ENCODE measurements at places on chromosomes 5 and 9.

GRCh38 chr9:83986765-83987401, 6.3 kb downstream of the RMI1 start:
- no peaks in the 10 kb centered on the region for H3K27me3 ChIP-seq
- DNase-seq: no peak
- no peak overlapping the region for H3K4me3 ChIP-seq
- H3K27ac ChIP-seq: no peak overlapping the region
- peaks cover 3% of the 10 kb centered on the region for H3K36me3 ChIP-seq

DNA sequence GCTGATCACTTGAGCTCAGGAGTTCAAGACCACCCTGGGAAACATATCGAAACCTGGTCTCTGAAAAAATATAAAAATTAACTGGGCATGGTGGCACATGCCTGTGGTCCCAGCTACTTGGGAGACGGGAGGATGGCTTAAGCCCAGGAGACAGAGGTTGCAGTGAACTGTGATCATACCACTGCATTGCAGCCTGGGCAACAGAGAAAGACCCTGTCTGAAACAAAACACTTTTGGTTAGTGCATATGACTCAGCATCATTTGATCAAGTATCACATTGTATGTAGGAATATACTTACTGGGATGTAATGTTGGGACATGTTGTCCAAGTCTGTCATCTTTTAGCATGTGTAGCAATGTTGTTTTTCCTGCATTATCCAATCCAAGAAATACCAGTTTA, 12.0 kb downstream of the SAR1B start:
- no peaks in the 10 kb centered on the region for H3K4me1 ChIP-seq
- no peak overlapping the region for H3K27ac ChIP-seq
- peaks cover 12% of the 10 kb centered on the region for H3K36me3 ChIP-seq

- DNase-seq: no peak
- H3K4me3 ChIP-seq: no peak overlapping the region
- no peaks in the 10 kb centered on the region for H3K27me3 ChIP-seq
- no peaks in the 10 kb centered on the region for H3K36me3 ChIP-seq
Measured at GRCh38 chr5:112381521-112381920, 37.6 kb downstream of the EPB41L4A start.

DNA sequence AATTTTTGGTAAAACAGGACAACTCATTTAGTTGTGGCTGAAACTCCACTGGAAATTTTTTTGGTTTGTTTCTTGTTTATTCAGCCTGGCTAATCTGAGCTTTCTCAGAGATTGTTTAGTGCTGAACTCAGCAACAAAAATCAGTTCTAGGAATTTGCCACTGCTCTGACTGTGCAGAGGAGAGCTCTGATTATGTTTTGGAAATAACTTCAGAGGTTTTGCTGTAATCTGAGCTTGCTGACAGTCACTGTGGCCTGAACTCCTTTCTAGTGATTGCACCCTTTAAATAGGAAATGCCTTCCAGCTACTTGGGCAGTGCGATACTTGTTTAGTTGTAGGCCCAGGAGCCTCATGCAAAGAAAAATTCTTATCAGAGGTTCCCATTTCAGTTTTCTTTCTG, 60.2 kb downstream of the OSTF1 start:
- H3K27me3 ChIP-seq: no peaks in the 10 kb centered on the region
- H3K27ac ChIP-seq: no peak overlapping the region
- peaks cover 6% of the 10 kb centered on the region for H3K36me3 ChIP-seq
- peaks cover 26% of the 10 kb centered on the region for H3K4me1 ChIP-seq
- DNase-seq: no peak
- no peak overlapping the region for H3K4me3 ChIP-seq

- no peak overlapping the region for H3K27ac ChIP-seq
- no peaks in the 10 kb centered on the region for H3K27me3 ChIP-seq
- H3K4me3 ChIP-seq: no peak overlapping the region
- DNase-seq: no peak
Measured at GRCh38 chr9:4935001-4935672, 49.9 kb upstream of the JAK2 start.

- H3K27ac ChIP-seq: no peak overlapping the region
- no peak overlapping the region for H3K4me3 ChIP-seq
- H3K4me1 ChIP-seq: no peaks in the 10 kb centered on the region
- DNase-seq: no peak
- H3K36me3 ChIP-seq: no peaks in the 10 kb centered on the region
Measured at GRCh38 chr5:52661903-52662595, 125.7 kb upstream of the ITGA1 start.

- no peaks in the 10 kb centered on the region for H3K36me3 ChIP-seq
- no peak overlapping the region for H3K27ac ChIP-seq
- no peak for DNase-seq
- H3K4me1 ChIP-seq: no peaks in the 10 kb centered on the region
Measured at GRCh38 chr9:115135821-115136778, 18.1 kb upstream of the TNC start.

- DNase-seq: peak; percentile 28
- H3K27ac ChIP-seq: no peak overlapping the region
- H3K4me1 ChIP-seq: no peaks in the 10 kb centered on the region
- no peak overlapping the region for H3K4me3 ChIP-seq
- no peaks in the 10 kb centered on the region for H3K36me3 ChIP-seq
Measured at GRCh38 chr5:124040799-124041198, 528.8 kb downstream of the CSNK1G3 start.

DNA sequence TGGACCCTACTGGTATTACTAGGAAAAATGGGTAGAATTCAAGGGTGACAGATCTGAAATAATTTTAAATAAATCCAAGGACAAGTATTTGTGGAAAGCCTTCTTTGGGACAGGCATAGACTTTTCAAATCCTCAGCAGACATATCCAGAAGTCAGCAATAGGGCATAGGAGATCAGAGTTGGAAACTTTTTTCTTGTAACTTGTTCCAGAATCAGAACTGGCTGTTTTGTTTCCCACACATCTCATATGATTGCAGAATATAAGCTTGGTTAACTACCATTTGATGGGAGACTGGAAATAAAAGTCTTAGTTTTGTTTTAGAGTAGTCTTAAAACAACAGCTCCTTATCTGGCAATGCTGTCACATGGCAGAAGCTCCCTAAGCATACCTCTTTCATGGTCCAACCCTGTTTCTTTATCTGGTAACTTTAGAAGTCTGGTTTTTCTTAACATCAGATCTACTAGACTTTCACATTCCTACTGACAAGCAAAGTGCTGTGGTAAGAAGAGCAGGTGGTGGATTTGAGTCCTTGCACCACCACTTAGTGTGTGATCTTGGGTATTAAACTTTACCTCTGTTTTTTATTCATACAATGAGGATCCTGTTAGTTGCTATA, 25.1 kb downstream of the XRCC4 start:
- DNase-seq: no peak
- no peak overlapping the region for H3K4me3 ChIP-seq
- no peaks in the 10 kb centered on the region for H3K4me1 ChIP-seq
- peaks cover 3% of the 10 kb centered on the region for H3K36me3 ChIP-seq
- H3K27ac ChIP-seq: no peak overlapping the region
- H3K27me3 ChIP-seq: no peaks in the 10 kb centered on the region

DNA sequence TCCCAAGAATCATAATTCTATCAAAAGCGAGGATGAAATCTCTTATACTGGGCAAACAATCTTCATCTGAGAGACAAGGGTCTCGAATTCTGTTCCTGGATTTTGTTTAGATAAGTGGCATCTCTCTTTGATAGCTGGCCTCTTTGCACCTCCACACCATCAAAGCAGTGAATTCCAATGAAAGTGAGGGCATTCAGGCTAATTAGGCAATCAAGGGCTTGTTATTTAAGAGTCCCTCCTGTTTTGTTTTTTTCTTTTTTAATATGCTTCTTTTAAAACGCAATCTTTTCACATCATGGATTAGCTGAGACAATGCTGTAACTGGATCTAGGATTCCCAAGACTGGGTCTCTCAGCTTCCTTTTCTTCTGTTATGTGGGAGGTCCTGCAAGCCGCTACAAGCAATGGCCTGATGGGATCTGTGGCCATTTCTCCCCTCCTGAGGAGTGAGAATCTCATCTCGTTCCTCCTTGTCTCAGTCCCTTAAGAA, 67.9 kb downstream of the TNC start:
- H3K27ac ChIP-seq: no peak overlapping the region
- no peak for DNase-seq
- peaks cover 7% of the 10 kb centered on the region for H3K27me3 ChIP-seq
- H3K4me3 ChIP-seq: no peak overlapping the region
- no peaks in the 10 kb centered on the region for H3K36me3 ChIP-seq

DNA sequence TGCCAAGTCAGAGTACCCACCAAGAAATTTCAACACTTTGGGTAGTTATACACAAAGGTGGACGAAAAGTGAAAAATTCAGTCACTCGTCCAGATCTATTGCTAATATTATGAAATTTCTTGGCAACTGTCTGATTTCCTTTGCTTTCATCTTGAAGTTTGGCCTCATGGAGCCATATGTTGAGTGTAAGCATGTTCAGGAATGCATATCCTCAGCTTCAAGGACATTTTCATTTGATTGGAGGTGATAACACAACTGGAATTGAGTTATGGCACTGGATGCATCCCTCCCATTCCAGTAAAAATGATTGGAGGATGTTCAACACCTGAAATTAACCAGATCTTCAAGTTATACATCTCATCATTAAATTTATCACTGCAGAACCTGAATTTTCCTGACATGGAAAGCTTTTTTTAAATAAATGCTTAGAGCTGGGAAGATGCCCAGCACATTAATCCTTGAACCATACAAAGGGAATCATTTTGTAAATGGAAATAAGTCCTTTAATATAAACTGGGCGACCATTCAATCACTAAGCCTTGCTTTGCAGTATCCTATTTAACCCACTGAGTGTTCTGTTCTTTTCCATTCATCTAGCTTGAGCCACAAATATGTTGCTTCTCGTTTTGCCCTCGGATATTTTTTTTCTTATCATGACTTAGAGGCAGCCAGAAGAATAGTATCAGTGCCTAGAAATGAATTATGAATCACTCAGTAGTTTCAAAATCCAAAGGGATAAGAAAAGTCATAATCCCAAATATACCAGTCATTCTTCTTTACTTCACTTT, 273.7 kb upstream of the PIK3R1 start:
- no peak for DNase-seq
- H3K36me3 ChIP-seq: no peaks in the 10 kb centered on the region
- no peaks in the 10 kb centered on the region for H3K27me3 ChIP-seq
- H3K27ac ChIP-seq: no peak overlapping the region

DNA sequence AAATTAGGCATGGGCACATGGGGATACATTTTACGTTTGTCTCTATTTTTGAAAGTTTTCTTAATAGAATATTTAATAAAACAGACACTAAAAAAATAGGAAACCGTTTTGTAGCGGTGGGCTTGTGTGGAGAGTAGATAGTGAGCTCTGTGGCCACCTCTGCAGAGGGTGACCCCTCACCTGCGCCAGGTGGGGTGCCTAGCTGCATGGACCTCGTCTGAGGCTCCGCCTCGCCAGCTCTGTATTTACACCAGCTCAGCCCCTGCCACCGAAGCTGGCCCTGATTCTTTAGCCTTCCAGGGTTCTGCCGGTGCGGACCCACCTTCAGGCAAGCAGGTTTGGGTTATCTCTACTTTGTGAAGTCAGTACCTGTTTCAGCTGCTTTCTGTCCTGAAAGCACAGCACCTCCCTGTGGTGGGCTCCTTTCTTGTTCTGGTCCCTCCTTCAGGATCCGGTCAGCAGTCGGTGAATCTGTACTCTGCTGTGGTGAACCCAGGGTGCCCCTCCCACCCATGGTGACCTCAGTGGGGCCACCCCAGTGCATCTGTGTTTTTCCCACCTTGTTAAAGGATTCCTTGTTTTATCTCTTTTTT, 105.2 kb upstream of the CACNA1B start:
- peaks cover 29% of the 10 kb centered on the region for H3K36me3 ChIP-seq
- no peaks in the 10 kb centered on the region for H3K4me1 ChIP-seq
- no peaks in the 10 kb centered on the region for H3K27me3 ChIP-seq
- H3K27ac ChIP-seq: no peak overlapping the region
- DNase-seq: peak; percentile 9

GRCh38 chr5:135034236-135034962, 371 bp upstream of the PITX1 start:
- peaks cover 77% of the 10 kb centered on the region for H3K27me3 ChIP-seq
- peak; percentile 69 for DNase-seq
- H3K4me3 ChIP-seq: no peak overlapping the region
- no peaks in the 10 kb centered on the region for H3K36me3 ChIP-seq
- no peak overlapping the region for H3K27ac ChIP-seq

- H3K27me3 ChIP-seq: no peaks in the 10 kb centered on the region
- no peak overlapping the region for H3K4me3 ChIP-seq
- DNase-seq: no peak
- no peak overlapping the region for H3K27ac ChIP-seq
- peaks cover 4% of the 10 kb centered on the region for H3K36me3 ChIP-seq
Measured at GRCh38 chr5:94916619-94917018, 298.1 kb downstream of the SLF1 start.

DNA sequence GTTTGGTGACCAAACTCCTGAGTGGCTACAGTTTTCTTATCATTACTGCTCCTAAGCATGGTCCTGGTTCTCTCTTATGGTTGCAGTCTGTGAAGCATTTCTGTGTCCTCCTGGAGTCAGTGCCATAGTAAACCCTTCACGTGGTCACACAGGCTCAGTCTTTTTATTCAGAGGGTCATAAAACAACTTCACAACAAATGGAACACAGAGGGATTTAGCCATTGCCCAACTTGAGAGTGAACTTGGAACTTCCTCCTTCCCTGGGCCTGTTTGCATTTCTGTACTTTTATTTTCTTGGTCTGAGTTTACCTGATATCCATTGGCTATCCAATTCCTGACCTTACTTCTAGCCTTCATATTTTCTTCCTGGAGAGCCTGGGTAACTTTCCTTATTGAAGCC, 144.9 kb downstream of the CCDC192 start:
- no peaks in the 10 kb centered on the region for H3K27me3 ChIP-seq
- H3K4me3 ChIP-seq: no peak overlapping the region

DNA sequence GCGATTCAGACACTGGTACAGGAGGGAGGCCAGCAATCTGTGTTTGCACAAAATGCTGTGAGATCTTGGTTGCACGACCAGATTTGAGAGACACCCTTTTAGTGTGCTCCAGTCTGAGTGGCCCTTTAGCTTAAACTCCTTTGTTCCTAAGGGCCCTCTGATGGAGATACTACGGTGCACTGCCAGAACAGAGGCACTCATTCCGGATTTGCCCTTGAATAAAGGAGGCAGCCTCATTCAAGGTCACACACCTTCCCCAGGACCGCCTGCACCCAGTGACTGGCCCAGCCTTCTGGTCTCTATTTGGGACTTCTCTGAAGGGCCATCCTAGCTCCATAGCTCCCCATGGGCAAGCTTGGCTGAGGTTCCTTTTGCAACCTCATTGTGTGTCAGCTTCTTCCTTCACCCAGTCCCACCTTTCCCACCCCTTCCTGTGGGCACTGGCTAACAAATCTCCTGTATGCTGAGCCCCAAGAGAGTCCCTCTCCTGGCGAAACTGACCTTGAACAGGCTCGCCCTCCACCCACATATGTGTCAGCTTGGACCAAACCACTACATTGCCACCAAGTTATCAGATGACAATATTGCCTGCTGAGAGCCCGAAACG, 191.7 kb downstream of the GABBR2 start:
- no peak overlapping the region for H3K4me3 ChIP-seq
- no peaks in the 10 kb centered on the region for H3K36me3 ChIP-seq
- no peaks in the 10 kb centered on the region for H3K27me3 ChIP-seq
- no peak overlapping the region for H3K27ac ChIP-seq
- no peaks in the 10 kb centered on the region for H3K4me1 ChIP-seq
